ENCODE measurements at places on chromosomes 1 and 21.

GRCh38 chr1:202210385-202210784, 16.8 kb downstream of the LGR6 start:
- DNase-seq, result no peak

- no peak for DNase-seq
Measured at GRCh38 chr1:21323091-21323490, 32.8 kb upstream of the ECE1 start.

DNA sequence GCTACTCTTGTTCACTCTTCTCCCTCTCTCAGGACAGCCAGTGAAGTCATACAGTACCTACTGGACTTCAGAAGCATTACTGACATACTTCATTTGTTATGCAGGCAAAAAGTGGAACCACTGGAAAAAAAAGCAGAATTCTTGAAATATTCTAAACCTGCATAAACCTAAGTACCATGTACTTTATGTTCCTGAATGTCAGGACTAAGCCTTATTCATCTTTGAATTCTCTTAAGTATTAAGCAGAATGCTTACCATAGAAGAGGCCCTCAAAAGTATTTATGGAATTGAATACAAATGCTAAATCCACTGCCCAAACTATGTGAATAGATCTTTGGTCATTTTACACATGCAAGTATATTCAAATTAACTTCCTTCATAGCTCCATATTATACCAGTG, 7.8 kb downstream of the PSMB2 start:
- no peak for DNase-seq

GRCh38 chr1:72780212-72780611, 497.9 kb upstream of the NEGR1 start:
- no peak for DNase-seq

DNA sequence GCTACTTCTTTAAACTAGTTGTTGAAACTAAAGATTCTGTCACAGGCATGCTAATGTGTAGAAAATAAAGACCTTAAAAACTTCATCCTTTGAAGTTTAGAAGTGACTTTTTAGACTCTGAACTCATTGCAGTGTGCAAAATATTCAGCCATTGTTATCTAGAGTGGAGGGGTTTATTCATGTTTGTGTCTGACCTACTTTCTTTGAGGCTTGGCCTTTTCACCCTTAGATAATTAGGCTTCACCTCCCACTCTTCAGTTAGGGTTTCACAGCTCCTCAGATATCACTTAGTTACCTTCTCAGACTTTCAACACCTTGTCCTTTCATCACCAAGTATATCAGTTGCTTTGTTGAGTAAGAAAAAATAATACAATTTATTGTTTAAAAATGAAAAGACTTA, 75.9 kb downstream of the IVNS1ABP start:
- no peak for DNase-seq

DNA sequence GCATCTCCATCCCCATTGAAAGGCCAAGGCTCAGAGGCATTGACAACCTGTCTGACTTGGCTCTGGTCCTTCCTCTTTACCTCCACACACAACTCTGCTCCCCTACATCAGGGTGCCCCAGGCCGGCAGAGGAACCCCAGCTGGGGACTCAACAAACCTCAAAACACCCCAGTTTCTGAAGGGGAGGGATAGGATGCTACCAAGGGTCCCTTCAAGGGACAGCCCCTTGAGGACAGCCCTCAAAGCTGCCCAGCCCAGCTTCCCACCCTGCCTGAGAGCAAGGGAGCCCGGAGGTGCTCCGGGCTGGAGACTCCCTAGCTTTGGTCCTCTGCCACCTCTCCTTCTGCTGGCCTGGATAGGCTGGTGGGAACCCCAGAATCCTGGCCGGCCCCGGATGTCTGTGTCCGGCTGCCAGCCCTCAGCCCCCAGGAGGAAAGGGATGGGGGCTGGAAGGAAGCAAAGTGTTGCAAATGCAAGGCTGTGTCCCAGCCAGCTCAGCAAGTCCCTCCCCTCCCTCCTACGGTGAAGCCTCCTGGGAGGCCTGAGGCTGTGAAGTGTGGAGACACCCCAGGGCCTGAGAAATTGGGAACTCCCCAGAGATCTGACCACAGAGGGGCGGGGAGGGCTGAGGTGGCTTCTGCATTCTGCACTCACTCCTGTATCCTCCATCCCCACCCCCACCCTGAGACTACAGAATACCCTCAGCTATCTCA, 1.1 kb upstream of the MARCKSL1 start:
- DNase-seq, result no peak

DNA sequence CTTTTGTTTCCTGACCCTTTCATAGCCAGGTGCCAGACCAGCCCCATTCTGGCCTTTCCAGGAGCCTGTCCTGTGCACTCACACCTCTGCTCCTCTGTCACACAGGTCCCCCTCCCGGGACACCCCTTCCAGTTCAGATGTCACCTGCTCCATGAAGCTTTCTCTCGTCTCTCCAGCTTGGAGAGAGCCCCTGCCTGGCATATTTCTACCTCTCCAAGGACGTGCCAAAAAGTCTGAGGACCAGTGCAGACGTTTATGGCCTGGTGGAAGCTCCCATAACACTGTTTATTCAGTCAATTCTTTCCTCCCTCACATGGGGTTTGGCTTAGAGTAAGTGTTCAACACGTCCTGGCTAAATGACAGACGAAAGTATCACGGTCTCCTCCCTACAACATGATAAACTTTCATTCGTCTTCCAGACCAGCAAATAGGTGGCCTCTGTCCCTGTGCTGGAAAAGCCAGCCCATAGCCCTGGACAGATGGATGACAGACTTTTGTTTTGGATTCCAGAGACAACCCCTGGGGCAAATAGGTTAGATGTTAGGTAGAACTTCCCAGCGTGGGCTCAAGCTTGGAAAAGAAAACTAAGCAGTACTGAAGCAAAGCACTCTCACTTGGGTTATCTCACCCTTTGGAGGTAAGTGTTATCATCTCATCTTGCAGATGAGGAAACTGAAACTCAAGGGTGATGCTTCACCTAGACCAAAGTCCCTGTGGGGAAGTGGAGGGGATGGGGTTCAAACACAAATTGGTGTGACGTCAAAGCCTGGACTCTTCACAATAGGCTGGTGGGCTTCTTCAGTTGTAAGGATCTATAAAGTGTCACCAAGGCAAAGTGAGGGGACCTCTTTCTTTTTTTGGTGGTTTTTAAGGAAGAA, 52.9 kb upstream of the ECE1 start:
- no peak for DNase-seq

- DNase-seq, result no peak
Measured at GRCh38 chr1:236128646-236129178, 13.6 kb upstream of the GPR137B start.

- no peak for DNase-seq
Measured at GRCh38 chr1:53120659-53121058, 21.8 kb downstream of the SLC1A7 start.

- no peak for DNase-seq
Measured at GRCh38 chr1:197868751-197869489, 33.5 kb upstream of the C1orf53 start.

DNA sequence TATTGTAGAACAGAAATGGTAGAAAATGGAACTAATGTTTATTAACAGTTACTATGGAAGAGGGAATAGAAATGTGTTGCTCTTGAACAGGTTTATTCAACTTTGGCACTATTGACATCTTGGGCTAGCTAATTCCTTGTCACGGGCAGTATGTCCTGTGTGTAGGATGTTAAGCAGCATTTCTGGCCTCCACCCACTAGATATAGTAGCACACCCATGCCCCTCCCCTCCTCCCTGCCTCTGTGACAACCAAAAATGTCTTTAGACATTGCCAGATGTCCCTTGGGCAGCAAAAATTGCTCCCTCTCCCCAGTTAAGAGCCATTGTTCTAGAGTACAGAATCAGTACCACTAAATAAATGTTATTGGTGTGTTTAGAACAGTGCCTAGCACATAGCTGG, 91.4 kb upstream of the TPTE start:
- DNase-seq, result no peak

DNA sequence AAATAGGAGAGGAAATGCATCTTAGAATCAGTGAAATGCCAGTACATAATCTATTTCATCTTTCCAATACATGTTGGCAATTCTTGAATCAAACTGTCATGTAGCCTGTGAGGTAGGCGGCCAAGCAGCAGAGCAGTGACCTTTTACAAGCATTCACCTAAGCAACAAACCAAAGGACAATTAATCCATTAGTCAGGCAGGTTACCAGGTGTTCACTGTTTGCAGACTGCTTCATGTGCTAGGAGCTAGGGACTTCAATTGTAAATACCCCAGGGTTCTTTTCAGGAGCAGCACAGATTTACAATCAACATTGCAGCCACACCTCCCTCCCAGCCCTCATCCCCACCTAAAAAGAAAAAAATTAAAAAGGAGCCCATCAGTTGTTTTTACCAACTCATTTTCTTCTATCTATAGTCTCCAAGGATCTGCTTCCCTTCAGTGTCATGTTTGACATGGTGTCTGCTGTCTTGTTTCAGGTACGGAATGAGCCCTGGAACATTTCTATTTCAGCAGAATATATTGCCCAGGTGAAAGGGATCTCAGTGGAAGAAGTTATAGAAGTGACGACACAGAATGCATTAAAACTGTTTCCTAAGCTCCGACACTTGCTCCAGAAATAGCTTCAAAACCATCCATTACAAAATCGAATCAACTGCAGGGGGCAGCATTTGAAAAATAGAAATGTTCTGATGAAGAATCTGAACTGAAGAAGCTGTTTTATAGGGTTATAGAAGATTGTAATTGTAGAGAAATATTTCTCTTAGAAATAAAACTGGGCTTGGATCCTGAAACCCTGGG, 23.0 kb downstream of the TATDN3 start:
- DNase-seq, result no peak

- no peak for DNase-seq
Measured at GRCh38 chr1:3505161-3505560, 50.7 kb downstream of the ARHGEF16 start.

DNA sequence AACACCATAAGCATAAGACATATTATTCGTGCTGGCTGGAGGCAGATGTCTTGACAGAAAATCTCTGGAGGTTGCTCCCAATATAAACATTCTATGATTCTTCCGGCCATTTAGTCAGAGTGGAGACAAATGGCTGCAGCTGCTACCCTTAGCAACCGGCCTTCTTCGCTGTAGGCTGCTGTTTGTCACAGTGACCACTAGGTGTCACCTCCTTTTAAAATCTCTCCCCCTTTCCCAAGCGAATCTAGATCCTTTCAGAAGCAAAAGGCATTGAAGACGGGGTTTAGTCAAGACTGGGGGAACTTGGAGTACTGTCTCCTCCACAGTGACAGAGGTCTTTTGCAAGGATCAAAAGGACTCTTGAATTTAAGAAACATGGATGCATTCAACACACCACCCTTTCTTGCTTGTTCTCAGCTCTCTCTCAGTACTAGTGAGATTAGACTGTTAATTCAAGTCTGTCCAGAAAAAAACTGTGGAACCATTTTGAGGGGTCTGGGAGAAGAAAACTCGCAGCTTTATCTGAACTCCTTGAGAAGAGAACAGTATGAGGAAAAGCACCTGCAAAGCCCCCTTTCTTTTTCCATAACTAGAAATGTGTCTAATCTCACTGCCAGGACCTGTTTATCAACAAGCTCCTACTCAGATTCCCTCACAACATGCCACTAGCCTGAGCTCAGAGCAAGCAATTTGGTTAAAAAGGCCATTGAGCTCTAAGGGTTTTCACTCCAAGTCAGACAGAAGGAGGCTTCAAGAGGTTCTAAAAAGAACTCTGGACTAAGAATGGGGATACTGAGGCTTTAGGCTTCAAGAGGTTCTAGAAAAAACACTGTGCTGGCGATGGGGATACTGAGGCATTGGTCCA, 408.3 kb upstream of the PLXNA2 start:
- DNase-seq, result peak; percentile 10

DNA sequence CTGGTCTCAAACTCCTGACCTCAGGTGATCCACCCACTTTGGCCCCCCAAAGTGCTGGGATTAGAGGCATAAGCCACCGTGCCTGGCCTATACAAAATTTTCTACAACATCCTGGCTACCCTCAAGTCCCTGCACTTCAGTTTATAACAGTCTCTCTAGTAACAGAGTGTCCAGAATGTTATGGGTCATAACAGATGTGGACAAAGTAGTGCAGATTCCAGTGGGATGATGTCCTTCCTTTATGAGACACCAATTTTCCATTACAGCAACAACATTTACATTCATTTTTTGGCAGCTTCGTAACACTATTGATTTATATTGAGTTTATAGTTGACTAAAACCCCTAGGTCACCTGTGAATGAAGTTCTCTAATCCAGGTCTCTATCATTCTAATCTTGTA, 429.4 kb upstream of the PTBP2 start:
- no peak for DNase-seq

DNA sequence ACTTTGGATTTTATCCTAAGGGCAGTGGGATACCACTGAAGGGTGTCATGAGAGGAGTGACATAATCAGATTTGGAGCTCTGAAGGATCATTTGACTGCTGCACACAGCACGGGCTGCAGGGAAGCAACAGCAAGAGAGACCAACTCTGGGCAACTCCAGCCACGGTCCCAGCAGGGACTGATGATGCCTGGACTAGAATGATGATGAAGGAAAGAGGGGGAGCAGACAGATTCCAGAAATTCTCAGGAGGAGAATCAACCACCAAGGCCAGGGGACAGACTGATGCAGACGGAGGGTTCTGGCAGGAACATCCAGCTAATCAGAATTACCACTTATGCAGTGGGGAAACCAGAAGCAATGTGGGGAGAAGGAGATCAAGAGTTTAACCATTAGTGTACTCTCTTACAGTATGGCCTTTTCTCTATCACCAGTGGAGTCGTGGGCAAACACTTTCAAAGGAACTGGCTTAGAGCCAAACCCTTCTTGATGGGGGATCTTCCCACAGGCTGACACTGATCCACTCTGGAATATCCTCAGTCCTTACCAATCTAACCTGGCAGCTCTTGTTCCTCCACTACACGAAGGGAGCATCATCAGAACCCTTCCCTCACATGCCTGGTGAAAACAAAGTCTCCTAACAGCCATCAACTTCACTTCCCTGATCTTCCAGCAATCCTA, 3.3 kb downstream of the URB1 start:
- DNase-seq, result no peak

DNA sequence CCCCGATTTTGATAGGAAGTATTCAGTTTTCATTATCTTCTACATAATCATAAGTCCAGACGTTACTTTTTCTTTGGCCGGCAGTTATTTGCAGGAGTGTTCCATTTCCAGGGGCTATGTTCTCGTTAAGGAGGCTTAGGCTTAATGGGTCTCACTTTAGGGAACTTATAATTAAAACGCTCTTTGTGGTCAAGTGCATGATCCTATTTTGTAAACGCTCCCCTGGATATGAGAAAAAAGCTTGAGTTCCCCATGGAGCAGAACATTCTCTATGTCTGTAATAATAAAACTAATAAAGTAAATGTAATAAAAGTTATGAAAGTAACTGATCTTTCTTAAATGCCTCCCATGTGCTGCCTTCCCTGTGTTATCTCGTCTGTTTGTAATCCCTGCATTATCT, 48.7 kb upstream of the GPR153 start:
- no peak for DNase-seq

GRCh38 chr1:171984262-171984661, 143.0 kb downstream of the DNM3 start:
- DNase-seq, result no peak

GRCh38 chr1:66490816-66491215, 43.1 kb upstream of the SGIP1 start:
- DNase-seq, result no peak

DNA sequence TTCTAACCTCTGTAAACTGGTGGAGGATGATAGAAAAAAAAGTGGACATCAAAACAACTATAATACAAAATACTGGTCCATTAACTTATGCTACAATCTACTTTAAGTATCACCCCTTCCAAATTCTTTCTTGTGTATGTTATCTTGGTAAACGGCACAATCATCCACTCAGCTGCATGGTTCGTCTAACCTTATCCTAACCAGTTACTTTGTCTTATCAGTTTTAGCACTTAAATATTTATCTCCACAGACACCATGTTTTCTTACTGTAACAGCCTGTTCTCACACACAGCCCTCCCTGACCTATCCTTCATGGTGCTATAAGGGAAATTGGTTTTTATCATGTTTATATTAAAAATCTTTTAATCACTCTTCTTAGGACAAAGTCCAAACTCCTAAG, 157.2 kb downstream of the PTGER3 start:
- DNase-seq, result no peak

Measured in retinal pigment epithelial cell (primary cell).